ENCODE measurements at places on chromosomes 6 and 20.

DNA sequence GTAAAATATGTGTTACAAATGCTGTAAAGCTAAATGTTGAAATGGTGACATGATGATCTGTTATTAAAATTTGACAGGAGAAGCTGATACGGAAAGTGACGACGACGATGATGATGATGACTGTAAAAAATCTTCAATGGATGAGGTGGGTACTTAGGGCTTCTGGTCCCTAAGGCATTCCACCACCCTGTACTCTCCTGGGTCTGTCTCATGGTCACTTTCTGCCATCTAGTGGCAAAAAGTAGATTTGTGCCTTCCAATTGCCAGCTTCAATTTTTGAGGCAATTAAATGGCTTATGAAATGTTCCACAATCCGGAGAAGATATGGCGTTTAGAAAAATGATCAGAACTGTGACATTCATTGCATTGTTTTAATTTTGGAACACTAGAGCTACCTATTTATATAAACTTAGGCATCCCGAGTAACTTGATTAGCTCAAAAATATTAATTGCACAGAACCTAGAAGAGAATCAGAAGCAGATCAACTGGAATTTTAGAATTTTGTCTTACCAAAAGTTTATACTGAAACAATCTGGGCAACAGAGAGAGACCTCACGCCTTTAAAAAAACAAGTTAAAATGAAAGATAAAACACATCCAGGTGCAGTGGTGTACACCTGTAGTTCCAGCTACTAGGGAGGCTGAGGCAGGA lies 346.5 kb upstream of the PLCB4 start:
- DNase-seq = peak; percentile 56

GRCh38 chr6:16722630-16723029 lies 38.6 kb downstream of the ATXN1 start:
- no peak for DNase-seq

DNA sequence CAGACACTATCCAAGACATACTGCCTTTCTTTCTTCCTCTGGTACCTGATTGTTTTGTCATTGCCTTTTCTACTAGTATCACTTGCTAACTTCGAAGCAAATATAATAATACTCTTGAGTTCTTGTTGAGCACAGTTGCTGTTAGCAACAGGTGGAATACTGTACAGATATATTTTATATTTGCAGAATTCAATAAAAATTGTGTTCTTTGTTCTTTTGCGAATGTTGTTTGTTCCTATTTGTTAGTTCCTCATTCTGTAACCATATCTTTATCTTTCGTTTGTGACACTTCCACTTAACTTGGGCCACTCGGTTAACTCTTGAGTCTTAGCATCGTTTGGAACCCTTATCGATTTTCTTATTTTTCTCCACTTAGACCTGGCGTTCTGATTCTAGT lies 868 bp downstream of the CYB5R4 start:
- DNase-seq = no peak

- peak; percentile 44 for DNase-seq
These were observed 97.2 kb downstream of the KIF16B start for GRCh38 chr20:16476032-16476431.

DNA sequence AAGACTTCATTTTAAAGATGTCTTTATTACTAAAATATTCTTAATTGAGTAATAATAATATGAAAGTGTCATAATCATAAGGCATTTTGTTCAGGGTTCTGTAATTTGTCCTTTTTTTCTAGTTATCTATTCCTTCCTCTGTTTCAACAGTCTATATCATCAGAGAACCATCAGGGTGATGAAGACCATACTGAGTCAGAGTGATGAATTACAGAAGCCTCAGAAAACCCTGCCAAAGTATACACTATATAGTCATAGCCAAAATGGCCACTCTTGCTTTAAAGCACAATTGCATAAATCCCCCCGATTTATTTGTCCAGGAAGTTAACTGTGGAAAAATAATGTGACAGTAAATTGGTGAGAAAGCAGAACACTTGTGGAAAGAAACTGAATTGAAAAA lies 735.0 kb downstream of the EPHA7 start:
- DNase-seq = no peak

- DNase-seq = no peak
These were observed 47.9 kb downstream of the CD2AP start for GRCh38 chr6:47525330-47526057.

GRCh38 chr6:4935486-4935885 lies 68.4 kb downstream of the RPP40 start:
- DNase-seq = no peak

GRCh38 chr6:148359228-148359627 lies 16.6 kb downstream of the SASH1 start:
- no peak for DNase-seq
